ENCODE measurements at places on chromosomes 6 and 20.

DNA sequence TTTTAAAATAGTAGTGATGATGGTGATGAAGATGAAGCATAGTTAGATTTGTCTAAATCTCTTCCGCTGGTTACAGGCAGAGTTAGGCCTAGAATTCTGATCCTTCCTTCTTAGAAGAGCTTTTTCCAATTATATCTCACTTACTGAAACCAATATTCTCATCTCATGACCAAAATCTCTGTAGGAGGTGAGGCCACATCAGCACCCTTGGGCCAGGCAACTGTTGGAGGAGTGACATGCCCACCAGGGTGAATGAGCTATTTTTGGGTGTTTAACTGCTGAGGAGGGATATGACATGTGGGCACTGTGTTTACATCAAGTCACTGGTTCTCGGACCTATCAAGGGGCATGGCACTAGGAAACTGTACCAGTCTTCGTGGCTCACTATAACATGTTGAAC lies 102.2 kb upstream of the SLC24A3 start:
- DNase-seq, result no peak

- DNase-seq, result no peak
These were observed 683.0 kb upstream of the ADGRB3 start for GRCh38 chr6:67952121-67952520.

DNA sequence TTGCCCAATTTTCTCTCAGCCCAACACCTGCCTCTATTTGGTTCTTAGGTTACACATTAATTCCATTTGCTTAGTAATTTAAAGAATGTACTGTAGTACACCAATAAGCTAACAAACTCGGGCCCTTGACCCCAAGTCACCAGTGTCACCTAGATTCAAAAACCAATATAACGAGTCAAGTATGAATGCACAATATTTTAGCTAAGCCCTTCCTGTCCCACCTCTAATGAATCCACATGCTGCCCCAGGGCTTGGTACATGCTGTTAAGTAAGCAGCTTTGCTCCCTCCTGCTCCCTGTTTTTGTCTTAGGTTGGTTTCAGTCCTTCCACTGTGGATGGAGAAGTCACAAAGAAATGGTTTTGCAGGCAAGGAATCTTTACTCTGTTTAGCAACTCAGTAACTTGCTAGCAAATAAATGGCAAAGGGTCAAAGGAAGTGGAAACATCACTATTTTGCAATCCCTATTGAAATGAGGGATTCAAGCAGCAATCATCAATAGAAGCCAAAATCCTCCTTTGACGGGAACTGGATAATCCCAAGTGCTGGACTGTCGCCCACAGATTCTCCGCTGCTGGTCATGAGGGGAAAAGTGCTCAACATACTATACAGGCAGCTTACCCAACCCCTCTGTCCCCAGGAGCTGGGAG lies 5.0 kb upstream of the MPC1 start:
- no peak for DNase-seq

GRCh38 chr20:36462440-36463211 lies 78.7 kb upstream of the MYL9 start:
- no peak for DNase-seq

DNA sequence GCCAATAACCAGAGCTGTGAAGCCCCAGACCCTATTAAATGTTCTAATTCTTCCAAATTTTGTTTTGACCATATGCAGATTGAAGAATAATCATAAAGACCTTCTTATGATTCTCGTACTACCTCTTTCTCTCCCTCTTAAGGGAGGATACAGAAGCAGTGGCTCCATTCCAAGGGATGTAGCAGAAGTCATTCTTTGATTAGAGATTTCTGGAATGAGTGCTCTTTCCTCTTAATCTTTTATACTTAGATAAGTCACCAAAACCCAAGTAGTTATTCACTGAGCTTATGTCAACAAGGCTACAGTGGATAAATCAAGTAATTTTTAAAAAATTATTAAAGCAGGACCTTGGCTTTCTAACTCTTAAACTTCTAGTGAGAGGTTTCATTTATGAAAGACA lies 266.0 kb upstream of the STXBP5 start:
- no peak for DNase-seq

DNA sequence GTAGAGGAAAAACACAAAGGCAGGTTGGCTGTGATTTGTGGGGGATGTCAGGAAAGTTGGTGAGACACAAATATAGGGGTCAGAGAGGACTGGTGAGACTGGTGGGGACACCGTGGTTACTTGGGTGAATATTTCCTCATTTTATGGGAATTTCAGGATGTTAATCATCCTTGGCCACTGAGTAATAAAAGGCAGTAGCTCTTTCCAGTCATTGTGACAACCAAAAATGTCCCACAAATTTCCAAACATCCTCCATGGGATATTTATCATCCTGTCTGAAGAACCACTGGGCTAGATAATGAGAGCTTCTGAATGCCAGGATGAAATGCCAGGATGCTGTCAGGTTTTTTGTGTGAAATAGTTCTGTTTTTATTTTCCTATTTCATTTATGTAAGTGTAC lies 374.1 kb downstream of the CD109 start:
- DNase-seq, result no peak

GRCh38 chr20:17171746-17172280 lies 55.0 kb upstream of the PCSK2 start:
- DNase-seq, result no peak

DNA sequence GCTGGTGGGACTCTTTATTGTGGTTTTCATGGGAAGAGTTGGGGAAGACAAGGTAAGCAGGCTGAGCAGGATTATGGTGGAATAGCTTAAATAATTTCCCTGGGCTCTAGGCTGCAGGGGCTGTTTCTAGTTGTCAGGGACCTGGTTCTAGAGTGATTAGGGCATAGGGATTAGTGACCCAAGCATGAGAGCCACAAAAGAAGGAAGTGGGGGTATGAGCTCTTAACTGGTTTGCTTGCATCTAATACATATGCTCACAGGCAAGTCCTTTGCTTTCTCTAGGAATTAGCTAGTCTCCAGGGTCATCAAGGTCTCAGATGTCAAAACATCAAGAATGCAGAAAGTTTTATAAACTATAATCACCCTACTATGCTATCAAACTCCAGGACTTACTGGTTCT lies 67.5 kb upstream of the NRN1 start:
- DNase-seq, result no peak

DNA sequence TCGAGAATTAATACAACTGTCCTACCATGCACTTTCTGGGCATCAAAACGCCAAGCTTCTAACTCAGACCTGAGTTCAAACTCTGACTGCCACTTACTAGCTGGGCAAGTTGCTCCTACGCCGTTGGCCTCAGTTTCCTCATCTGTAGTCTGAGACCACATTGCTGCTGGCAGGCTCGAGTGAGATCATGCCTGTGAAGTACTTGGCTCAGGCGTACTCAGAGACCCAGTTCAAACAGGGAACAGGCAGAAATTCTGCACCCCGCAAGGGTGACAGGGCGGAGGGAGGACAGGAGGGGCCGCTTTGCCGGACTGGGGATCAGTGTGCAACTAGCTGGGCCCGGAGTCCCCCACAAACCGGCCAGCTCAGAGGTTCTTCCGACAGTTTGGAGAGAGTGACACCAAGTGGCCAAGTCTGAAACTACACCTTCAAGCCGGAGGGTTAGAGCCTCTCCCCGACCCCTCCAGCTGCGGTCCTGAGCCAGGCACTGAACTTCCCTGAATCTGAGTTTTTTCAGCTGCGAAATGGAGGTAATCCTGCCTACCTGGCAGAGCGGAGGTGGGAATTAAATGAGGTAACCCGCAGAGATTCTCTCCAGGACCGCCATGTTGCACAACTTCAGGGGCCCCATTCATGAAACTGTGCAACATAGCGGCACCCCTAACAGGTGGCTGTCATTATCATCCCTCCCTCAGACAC lies 46.0 kb upstream of the PTPN1 start:
- peak; percentile 55 for DNase-seq

- no peak for DNase-seq
These were observed 135.4 kb downstream of the SMOC2 start for GRCh38 chr6:168576388-168576787.

DNA sequence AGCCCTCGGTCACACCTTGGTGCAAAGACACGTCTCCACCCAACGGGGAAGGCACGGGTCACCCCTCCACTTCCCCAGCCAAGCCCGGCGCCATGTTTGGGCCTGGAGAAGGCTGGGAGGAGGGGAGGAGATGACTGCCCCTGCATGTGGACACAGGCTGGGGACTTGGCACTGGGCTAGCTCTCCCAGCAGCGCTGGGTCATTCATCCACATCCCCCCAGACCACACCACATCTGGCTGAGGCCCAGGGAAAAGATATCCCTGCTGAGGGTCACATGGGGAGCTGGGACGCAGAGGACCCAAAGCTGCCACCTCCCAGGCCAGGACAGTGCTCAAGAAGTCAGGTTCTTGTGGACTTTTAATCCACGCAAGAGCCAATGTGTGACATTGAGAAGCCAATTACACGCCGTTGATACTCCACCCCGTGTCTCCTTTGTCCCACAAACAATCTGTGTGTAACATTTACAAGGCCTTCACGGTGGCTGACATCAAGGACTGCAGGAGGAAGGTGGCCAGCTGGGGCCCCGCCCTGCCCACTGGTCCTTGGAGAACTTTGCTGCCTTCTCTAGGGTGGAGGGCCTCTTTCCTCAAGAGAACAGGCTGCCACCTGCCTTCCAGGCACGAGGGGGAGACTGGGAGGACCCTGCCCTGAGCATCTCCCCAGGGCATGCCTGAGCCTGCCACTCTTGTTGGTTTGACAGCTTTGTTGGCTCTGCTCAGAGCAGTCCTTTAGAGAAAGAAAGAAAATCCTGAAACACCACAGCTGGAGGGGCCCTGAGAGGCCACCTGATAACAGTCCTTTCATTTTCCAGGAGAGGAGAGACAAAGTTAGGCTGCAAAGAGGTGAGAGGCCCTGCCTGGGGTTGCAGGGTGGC lies 5.3 kb upstream of the IP6K3 start:
- DNase-seq, result peak; percentile 70

GRCh38 chr20:10705801-10706459 lies 32.1 kb upstream of the JAG1 start:
- no peak for DNase-seq

DNA sequence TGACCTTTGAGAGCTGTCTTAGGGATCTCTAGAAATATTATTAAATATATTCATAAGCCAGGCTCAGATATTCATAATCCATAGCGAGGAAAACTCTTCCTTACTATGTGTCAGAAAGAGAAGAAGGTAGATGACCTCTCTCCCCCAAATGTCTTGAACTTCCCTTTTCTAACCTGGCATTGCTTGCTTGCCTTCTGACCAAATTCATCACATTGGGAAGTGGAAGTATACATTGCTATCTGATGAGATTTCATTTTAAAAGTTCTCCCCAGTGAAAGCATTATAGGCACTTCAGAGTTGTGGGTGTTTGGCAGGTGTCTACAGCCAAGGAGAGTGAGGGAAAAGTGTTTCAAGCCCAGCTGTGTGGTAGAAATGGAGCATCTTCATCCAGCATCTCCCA lies 197.3 kb downstream of the ZFAND3 start:
- no peak for DNase-seq

GRCh38 chr6:53830366-53830765 lies 35.6 kb downstream of the LRRC1 start:
- no peak for DNase-seq

DNA sequence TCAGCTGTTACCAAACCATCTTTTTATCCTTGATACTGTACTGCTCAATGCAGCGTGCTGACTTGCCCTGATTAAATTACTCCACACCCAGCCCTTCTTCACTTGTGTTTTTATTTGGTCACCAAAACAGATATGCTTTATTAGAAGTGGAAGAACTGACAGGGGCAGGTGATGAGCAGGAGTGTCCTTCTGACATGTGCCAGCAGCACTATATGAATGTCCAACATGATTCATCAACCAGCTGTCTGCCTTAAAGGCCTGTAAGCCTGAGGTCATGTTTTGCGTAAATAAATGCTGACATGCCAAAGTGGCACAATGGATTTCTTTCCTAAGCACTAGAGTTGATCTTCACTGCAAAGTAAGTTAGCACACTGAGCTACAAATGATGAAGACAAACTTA lies 15.4 kb downstream of the POPDC3 start:
- no peak for DNase-seq

DNA sequence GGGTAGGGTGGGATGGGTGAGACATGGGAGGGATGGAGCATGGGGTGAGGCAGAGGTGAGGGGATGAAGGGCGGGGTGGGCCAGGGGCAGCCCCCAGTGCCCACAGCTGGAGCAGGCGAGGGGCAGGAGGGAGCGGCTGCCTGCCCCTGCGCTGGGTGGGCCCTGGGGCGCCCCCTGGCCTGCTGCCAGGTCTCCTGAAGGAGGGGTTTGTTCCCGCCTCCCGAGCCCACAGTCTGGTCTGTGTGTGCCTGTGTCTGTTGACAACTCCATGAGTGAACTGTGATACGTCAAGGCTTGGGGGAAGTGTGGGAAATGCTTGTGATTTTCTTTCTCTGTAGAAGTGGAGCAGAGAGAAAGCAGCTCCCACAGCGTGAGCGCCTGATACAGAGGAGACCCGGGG lies 10.9 kb upstream of the MRGBP start:
- no peak for DNase-seq

- DNase-seq, result peak; percentile 6
These were observed 233.6 kb upstream of the BMP2 start for GRCh38 chr20:6533761-6534479.

DNA sequence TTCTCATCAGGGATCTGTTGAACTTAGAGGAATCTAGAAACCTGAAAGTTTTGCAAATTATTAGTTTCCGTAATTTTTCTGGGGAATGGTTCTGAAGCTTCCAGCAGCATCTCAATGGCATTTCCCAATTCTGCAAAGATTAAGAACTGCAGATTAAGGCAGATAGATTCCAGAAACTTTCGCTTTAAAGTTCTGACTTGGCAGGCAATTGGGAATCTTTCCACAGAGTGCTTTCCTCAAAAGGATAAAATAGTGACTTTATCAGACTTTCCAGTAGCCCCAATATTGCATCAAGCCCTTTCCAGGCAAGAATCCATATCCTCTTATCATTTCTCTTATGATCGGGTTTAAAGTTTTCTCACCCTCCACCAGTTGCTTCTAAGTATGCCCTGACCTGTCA lies 261.1 kb downstream of the FNDC1 start:
- no peak for DNase-seq

DNA sequence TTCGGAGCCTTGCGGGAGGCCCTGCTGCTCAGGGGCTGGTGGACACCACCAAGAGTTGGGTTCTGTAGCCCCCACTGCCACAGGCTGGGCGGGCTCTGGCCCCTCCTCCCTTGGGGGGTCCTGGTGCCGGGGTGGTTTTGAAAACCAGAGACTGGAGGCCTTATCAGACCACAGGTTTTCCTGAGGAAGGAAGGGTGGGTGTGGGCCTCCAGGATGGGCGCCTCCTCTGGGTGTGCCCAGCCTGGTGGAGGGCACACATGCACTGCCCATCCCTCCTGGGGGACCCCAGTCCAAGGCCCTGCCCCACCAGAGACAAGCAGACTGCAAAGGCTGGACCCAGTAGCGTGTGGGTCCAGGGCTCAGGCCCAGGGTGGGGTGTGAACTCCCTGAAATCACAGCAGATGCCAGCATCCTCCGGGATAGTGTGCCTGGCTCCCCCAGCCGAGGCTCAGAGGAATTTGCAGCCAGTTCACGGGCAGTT lies 13.5 kb upstream of the ZBTB46 start:
- DNase-seq, result peak; percentile 1

DNA sequence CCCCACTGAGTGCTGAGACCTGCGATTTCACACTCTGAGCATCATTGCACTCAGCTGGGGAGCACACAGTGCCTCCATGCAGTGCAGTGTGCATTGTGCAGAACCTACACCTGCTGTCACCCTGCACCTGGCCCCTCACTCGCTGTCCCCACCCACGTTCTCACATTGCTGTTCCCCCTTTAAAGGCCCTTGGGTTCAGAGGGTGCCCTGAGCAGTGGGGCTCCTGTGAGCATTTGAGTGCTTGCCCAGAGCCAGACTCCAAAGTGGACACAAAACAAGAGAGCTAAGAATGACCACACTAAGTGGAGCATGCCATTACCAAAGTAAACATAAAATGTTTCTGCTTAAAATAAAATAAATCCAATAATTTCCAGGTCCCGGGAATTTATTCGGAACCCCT lies 131.0 kb upstream of the CST7 start:
- DNase-seq, result no peak

Measured in large intestine (tissue), 12 donors.